ENCODE measurements at places on chromosomes 4 and X.

DNA sequence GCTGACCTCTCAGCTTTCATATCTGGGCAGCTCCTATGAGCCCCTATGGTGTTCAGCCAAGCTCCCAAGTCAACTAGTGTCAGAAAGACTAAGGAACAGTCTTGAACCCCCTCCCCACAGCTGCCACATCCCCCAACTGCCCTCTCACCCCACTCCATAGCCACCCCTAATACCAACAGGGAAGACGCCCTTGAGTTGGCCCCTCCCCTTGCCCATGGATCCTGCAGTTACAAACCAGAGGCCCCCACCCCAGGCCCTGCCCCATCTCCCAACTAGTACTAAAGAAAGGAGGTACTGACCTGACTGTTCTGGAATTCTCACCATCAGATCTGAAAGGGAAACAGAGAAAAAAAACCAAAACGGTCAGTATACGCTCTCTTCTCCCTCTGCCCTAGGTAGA lies 10.2 kb upstream of the IQSEC2 start:
- DNase-seq, result no peak

- DNase-seq, result no peak
Observed at GRCh38 chrX:71549986-71550385, 17.1 kb downstream of the OGT start.

DNA sequence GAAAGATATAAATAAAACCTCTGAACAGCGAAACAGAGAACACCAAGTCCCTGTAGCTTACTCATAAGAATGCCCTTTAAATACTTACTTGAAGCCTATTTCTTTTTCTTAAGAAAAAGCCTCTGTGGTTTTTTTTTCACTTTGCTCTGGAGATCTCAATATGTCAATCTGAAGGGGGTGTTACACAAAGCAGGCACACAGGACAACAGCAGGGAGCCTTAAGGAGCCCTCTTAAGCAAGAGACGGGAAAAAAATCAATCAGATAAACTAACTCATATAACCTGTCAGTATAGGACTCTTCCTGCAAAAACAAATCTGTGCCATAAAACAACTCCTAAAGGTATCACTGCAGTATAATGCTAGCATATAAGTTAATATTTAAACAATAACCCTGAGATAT lies 611.1 kb upstream of the ATOH1 start:
- DNase-seq, result peak; percentile 26

GRCh38 chrX:135549519-135549918 lies 29.1 kb downstream of the INTS6L start:
- no peak for DNase-seq

DNA sequence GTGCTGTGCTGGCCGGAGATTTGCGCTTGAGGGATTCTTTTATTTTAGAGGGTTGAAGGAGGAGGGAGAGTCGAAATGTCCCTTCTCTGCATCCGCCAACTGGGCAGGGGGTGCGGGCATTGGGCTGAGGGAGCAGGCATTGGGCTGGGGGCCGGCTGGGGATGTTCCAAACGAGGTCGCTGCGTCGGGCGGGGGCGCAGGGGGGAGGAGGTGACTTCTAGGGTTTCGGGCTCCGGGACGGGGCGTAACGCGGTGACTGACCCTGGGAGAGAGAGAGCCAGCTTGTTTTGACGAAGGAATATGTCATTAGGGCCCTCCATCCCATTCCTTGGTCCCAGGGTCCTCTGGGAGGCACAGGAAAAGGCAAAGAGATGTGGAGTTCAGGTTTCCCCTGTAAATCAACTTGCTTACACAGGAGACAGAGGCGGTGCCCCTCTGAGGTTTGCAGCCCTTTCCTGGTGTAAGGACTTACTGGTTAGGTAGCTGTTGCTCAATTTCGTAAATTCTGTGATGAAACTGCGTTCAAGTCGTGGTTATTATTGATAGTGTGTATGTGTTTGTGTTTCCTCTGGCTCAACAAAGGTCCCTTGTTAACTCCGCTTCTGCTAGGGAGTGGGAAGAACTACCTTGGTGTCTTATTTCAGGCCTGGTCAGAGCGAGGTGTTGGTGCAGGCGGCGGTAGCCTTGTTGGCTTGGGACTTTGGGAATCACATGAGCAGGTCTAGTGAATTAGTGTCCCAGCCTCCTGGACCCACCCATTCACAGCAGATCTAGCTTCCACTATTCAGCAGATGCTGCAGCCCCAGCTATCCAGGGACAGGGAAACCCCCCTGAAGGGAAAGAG lies 716 bp downstream of the FHIP1A start:
- DNase-seq, result peak; percentile 36

GRCh38 chr4:28822163-28822562 lies 1898.0 kb upstream of the PCDH7 start:
- no peak for DNase-seq

GRCh38 chr4:683982-684622 lies 4.8 kb downstream of the SLC49A3 start:
- no peak for DNase-seq

DNA sequence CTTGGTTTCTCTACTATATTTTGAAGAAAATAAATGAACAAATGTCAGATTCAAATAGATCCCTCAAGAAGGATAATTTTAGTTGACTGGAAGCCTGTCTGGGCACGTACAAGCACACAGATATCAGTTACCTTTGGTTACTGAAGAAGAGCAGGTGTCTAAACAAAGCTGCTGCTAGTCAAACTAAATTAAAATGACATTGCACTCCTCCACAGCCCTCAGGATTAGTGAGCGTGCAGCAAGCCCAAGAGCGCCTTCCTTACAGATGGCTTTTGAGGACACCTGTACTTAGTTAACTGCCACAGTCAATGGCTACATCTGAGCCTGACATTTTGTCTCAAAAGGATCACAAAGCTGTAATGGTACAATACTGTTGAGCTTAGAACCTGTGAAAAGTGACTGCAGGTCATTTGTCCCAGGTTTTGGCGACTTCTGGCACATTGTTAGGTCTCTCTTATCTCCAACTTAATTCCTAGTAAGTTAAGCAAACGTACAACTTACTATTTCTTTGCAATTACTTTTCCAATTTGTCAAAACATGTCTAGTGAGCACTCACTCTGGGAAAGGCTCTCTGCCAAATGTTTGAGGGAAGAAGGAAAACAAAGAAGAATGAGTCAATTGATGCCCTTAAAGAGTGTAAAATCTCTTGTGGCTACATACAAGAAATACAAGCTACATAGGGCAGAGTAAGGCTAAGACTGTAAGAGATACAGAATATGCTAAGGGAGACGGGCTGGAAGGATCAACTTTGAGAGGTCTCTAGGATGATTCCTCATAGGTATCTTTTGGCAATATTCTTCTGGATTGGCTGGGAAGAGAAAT lies 25.6 kb upstream of the DAPP1 start:
- DNase-seq, result no peak

GRCh38 chr4:11427121-11427996 lies 1.3 kb downstream of the HS3ST1 start:
- DNase-seq, result peak; percentile 8

- no peak for DNase-seq
Observed at GRCh38 chrX:118552121-118552900, 56.7 kb downstream of the DOCK11 start.

- no peak for DNase-seq
Observed at GRCh38 chr4:163157157-163157556, 9.5 kb downstream of the NAF1 start.

DNA sequence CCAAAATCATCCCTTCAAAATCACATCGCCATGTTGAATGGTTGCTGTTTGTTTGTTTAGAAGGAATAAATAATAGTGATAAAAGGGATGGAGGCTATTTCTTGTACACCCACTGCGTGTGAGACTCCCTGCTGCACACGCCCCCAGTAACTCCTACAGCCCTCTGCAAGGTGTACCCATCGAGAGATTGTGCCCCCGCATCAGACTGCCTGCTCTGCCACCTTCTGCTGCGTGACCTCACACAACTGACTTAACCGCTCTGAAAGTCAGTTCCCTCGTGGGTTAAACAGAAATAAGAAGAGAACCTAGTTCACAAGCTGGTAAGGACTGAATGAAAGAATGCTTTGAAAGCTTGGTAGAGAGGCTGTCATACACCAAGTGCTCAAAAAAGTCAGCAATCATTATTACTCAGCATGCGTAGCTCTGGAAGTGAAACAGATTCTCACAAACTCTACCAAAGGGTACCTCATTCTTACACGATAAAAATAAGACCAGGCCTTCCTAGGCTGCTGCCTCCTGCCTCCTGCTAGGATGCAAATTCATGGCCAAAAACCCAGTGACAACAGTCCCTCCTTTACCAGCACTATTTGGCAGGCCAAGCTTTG lies 147.1 kb downstream of the CPEB2 start:
- no peak for DNase-seq

DNA sequence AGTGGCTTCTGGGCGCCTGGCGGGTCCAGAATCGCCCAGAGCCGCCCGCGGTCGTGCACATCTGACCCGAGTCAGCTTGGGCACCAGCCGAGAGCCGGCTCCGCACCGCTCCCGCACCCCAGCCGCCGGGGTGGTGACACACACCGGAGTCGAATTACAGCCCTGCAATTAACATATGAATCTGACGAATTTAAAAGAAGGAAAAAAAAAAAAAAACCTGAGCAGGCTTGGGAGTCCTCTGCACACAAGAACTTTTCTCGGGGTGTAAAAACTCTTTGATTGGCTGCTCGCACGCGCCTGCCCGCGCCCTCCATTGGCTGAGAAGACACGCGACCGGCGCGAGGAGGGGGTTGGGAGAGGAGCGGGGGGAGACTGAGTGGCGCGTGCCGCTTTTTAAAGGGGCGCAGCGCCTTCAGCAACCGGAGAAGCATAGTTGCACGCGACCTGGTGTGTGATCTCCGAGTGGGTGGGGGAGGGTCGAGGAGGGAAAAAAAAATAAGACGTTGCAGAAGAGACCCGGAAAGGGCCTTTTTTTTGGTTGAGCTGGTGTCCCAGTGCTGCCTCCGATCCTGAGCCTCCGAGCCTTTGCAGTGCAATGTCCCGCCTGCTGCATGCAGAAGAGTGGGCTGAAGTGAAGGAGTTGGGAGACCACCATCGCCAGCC lies at the start of gene ATOH1:
Gene ATOH1, plus strand, starts transcription at position 422 of the 663 bp plus-strand sequence. Its CDS starts 174 bp downstream, at position 596.
- DNase-seq, result peak; percentile 80

DNA sequence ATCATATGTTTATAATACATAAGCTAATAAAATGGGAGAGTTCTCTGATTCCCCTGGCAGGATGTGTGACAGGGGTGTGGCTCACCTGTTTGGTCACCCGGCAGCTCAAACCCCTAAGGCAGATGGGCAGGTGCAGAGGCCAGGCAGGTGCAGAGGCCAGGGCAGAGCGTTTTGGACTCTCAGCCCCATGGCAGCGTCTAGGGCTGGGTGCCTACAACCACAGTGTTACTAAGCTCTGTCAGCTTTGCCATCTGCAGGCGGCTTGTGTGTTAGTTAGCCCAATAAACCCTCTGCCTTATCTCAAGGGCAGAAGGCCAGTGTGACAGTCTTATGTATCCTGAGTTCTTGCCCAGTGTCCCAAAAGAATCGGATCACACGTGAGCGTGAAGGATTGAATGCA lies 54.0 kb upstream of the UGT2B15 start:
- no peak for DNase-seq

DNA sequence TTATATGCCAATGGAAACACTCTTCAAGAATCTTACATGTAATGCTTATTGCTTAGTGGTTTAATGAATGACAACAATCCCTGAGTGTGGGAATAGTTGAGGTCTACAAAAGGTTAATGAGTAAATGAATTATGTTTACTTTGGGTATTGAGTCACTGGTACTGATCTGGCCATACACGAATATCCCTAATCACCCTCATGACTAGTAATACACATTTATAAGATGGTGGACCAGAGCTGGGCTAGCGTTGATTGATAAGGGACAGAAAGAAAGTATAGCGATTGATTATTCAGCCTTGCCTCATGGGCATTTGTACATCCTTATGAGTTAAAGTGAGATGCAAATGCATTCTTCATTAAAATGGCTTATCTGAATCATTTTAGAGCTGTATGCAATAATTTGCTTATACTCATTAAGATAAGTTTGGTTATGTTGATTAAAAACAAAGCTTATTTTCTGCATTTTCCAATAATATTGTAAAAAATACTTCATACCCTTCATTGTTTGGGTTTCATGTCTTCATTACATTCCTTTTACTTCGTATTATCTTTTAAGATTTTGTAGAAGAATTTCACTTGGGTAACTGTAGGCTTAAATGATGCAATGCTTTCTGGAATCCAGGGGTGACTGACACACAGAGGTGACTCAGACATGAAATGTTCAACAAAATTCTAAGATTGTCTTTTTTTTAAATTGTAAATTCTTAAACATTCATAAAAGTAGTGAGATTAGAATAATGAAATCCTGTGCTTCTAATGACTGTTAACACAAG lies 47.4 kb downstream of the FGF2 start:
- no peak for DNase-seq

- DNase-seq, result no peak
Observed at GRCh38 chr4:8648816-8649630, 56.5 kb downstream of the CPZ start.

GRCh38 chr4:14337892-14338584 lies 664.2 kb upstream of the CPEB2 start:
- DNase-seq, result no peak

DNA sequence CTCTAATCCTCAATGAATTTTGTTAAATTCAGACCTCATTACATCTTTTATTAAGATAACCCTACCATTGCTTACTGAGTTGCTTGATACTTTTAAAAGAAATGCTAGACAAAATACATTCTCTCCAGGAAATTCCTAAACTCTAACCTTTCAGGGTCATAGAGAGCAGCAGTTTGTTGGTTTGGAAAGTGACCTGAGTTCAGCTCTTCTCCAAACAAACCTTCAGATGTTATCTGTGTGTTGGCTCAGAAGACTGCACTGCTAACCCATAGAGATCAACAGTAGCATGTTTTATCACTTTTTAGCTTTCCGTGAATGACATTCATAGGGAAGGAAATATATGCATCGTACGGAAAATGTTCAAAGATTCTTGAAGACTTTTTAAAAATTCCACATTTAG lies 101.8 kb upstream of the VEGFC start:
- DNase-seq, result no peak

DNA sequence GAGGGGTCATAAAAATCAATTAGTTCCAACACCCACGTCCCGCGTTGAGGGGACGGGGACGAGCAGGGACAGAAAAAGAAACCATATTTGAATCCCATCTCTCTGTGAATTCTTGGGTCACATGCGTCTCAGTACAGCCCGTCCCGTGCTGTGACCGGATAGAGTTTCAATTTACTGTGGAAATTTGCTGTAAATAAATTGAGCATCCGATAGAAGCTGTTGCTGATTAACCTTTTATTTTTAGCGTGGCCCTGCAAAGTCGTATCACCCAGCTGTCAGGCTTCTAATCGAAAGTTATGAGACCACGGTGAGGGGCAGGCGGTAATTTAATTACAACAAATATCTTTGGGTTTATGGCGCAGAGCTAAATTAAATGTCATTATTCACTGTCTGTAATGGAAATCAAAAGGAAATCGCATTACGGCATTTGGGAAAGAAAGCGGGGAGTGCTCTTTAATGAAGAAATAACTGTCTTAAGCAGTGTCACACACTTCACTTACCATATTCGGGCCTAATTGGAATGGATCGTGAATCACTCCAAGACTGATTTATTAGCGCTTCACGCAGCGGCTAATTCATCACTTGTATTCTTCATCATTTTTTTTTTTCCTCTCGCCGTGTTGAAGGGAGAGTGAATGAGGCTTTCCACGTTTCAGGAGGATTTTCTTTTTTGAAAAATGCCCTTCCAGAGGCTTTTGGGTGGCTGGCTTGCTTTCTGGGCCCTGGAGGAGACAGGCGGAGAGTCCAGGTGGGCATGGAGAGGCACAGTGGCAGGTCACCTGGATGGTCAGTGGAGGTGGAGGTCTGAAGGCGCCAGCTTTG lies 7.3 kb downstream of the SHOX start:
- DNase-seq, result no peak
